Fibroblast of skin of scalp (primary cell): ENCODE measurements at places on chromosomes 1 and 21.

DNA sequence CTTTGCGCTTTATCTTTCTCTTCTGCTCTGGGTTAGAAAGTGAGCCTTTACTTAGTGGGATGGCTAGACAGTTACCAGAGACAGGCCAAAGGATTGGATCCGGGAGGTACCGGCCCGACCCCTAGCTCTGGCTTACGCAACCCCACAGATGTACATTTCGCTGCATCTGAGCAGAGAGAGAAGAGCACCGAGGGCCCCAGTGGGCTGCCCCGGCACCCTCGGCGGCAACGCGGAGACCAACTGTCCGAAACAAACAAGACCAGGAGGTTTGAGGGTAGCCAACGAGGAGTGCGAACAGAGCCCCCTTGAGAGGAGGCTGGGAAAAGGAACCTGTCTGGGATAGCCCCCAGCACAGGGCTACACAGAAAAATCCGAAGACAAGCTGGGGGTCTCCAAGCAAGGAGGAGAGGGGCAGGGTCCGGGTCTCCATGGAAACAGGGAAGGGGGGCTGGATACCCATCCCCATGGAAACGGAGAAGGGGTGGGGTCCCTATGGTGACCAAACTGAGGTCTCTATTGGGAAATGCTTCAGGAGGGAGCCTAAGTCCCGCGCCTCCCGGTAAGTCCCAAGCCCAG is 373 bp downstream of the MTF1 start:
- DNase-seq, result no peak

DNA sequence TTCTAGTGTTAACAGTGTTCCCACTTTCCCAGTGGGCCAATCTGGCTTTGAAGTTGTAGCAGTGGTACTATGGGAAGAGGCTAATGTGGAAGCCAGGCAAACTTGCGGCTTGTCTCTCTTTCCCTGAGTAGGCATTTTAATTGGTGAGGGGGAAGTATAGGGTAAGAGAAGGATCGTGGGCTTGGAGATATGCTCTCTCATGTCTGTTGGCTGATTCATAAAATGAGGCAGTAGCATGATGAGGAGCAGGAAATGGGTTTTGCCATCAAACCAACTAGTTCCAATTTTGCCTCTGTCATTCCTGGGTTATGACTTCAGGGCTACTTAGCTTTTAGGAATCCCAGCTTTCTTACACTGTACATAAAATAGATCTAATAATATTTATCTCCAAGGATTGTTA is 12.1 kb downstream of the C8A start:
- DNase-seq, result peak; percentile 87

DNA sequence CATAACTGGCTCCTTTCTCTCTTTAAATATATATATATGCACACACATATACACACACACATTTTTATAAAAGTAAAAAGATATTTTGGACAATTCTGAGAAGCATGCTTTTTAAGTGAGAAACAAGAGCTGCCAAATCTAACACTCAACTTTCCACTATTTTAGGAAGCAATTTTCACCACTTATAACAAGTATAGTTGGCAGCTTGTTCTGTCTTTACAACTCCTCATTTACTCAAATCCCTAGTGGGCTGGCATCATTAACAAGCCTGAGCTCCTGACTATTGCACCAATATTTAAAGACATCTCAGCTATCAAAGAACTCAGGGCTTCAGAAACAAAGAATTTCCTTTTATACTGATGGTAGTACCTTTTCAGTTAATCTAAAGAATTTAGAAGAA is 76.6 kb downstream of the RAB3GAP2 start:
- no peak for DNase-seq

DNA sequence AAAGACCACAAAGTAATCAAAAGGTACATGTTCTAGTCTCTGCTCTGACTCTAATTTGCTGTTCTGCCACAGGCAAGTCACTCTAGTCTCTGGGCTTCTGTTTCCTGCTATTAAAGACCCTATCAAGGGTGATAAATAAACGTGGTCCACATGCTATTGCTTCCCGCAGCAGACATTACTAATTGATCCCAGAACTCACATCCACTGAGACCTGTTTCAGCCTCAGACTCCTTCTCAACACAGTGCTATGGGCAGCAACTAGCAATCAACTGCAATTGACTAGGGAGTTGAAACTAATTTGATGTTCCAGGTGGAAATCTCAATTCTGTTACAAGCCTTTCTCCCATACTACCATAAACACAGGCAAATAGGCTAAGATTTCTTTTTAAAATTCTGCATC is 150.5 kb downstream of the KAZN start:
- no peak for DNase-seq

DNA sequence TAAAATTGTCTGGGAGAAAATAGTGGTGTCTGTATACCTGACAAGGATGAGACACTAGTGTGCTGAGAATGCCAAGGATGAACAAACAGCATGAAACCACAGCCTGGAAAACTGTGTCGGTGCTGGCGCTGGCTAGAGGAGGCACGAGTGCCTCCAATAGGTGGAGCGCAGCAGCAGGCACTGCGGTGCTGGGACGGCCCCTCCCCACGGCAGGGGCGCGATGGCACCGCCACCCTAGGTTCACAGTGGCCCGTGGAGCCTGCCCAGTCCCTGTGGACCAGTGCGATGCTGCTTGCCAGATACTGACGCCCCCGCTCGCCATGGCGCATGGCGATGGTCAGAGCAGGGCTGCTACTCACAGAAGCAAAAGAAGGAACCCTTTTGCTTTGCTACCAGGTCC is 6.8 kb downstream of the CFAP410 start:
- no peak for DNase-seq

- DNase-seq, result peak; percentile 70
Observed at GRCh38 chr1:208988811-208989222, 594.7 kb upstream of the CAMK1G start.

- no peak for DNase-seq
Observed at GRCh38 chr1:224217655-224218623, 34.9 kb downstream of the DEGS1 start.

DNA sequence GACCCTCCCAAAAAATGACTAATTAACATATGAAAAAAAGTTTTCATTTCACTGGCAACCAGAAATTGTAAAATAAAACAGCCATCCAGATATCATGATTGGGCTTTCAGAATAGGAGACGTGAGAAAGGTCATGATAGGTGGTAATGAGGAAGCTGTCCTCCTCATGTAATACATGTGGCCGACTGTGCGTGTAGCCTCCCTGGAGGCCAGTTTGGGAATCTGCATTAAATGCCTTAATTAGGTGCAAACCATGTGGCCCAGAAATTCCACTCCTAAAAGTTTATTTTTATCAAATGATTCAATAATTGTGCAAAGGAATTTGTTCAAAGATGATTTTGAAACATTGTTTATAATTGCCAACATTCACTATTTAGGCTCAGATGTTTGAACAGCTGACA is 127.6 kb upstream of the C1orf105 start:
- no peak for DNase-seq

- no peak for DNase-seq
Observed at GRCh38 chr1:21344098-21344749, 54.0 kb upstream of the ECE1 start.

DNA sequence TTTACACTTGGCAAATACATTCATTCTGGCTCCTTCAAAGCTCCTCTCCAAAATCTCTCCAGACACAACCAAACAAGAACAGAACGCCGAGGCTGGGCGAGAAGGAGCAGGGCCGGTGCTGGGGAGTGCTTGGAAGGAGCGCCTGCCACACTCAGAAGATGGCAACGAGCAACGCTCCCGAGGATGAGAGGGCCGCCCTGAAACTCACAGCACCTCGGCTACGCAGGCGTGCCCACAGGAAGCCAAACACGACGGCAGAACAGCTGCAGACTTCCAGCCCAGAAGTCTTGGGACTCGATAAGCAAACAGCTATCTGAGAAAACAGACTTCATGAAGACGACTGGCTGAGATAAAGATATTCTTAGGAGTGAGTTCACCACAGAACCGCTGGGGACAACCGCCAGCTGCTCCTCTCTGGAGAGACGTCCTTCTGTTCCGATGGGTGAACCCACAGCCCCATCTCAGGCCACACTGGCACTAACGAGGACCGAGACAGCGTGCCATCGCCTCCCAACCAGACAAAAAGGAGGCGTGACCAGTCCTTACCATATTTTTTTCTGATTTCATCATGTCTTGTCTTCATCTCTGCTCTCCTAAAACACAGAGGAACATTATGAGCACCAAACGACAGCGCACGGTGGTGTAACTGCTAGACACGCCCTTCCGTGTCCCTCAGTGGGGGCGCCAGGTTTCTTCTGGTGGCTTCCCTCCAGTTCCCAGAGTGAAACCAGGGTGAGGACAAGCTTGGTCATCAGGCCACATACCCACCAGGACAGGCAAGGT is 18.6 kb downstream of the PTTG1IP start:
- no peak for DNase-seq

GRCh38 chr1:39412892-39413291 is 78.5 kb upstream of the BMP8A start:
- DNase-seq, result no peak

DNA sequence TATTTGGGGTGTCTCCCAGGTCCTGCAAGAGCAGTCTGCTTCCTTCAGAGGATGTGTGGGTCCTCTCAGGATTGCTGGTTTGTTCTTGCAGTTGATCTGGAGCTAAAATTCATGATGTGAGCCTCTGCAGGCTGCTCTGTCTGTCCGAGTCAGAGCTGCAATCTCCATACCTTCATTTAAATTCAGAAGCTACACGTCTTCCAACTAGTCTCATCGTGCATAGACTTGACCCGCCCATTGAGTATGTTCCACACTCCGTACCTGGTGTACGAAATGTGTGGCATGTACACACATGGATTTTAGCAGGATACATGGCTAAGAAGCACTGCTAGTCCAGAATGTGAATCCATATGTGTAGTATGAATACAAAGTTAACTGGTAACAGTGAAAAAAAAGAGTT is 25.0 kb upstream of the RGS2 start:
- DNase-seq, result no peak

GRCh38 chr1:156822680-156823079 is 6.0 kb upstream of the SH2D2A start:
- no peak for DNase-seq

DNA sequence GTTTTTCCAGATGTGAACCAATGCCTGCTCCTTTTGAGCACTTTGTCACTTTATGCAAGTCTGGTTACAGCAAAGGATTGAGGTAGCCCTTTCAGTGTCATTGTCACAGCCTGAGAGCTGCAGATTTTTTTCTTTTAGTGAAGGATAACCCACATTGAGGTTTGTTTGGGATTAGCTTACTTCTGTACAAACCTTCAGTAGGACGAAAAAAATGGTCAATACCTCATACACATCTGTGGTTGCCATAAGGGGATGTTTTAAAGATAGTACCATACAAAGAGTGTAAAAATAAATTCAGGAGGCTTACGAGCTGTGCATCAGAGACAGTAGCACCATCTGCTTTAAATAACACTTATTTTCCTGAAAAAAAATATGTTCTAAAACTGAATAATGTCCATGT is 566.0 kb downstream of the AJAP1 start:
- no peak for DNase-seq

DNA sequence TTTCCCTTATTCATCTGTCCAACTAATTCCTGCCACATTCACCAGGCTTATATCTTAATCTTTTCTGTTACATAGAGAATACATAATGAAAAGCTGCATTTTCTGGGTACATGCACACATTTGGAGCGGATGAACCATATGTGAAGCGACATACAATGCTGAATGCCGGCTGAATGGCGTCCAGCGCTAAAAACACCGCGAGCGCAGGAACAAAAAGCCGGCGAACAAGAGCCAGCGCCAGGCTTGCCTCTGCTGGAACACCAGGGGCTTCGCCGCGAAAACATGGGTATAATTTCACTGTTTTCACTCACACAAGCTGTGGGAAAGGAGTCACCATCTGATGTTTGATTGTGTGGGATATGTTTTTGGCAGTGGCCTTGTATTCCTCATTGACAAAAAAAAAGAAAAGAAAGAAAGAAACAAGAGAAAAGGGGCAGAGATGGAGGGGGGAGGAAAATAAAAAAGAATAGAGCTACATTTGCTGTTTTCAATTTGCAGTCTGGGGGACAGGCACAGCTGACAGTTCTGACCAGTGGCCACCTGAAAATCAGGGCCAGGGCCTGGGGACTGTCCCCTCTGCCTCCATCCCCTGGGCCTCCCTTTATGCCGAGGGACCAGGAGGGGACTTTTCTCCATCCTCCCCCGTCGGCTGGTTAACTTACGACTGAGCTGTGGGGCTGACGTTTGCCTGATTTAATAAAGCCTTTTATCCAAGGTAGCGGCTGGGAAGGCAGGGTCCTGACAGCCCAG is 70.2 kb upstream of the OLIG2 start:
- no peak for DNase-seq

DNA sequence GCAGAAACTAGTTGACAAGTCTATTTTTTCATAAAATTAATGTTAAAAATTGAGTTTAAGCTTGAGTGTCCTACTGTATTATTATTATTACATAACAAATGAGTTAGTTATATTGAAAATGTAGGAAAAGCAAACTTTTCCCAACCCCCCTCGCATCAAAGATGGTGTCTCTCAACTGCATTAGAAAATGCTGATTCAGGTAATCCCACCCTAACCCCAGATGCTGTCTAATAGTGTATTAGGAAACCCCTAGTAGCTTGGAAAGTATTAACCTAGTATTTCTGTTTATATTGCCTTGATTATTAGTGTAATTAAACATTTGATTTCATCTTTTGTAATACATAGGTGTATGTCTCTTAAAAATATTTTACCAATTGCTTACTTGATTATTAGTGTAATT is 1120.3 kb downstream of the MRPL39 start:
- DNase-seq, result no peak
